Stimulated activated CD4-positive, alpha-beta T cell treated with anti-CD3 and anti-CD28 coated beads, Interleukin-15, amount 100 ng/mL, for 24 hours (primary cell): ENCODE measurements at places on chromosomes 13 and 19.

DNA sequence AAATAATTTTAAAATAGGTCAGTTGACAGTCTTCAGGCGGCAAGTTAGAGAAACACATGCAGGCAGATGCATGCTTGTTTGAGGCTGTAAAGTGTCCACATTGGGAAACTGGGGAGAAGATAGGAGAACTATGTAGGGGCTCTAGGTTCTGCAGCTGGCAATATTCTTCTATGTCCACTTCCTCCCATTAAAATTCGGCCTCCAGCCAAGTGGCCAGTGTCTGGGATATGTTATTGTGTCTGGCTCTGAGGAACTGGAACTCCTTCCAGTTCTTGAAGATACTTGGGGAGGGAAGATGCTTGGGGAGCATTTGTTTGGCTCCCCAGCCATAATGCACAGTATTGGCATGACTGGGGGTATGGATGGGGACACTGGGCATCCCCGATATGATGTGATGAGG, 20.9 kb upstream of the KLF2 start:
- DNase-seq = no peak

GRCh38 chr13:44106266-44107152, 226.8 kb downstream of the LACC1 start:
- DNase-seq = no peak

DNA sequence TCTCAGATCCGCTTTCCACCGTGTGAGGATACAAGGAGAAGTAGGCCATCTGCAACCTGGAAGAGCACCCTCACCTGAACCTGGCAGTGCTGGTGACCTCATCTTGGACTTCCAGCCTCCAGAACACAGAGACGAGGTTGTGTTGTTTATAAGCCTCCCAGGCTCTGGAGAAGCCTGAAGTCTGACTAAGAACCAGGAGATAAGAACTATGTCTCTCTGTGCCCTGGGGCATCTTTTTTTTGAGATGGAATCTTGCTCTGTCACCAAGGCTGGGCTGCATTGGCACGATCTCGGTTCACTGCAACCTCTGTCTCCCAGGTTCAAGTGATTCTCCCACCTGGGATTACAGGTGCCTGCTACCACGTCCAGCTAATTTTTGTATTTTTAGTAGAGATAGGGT, 14.5 kb downstream of the FCGBP start:
- DNase-seq = no peak

DNA sequence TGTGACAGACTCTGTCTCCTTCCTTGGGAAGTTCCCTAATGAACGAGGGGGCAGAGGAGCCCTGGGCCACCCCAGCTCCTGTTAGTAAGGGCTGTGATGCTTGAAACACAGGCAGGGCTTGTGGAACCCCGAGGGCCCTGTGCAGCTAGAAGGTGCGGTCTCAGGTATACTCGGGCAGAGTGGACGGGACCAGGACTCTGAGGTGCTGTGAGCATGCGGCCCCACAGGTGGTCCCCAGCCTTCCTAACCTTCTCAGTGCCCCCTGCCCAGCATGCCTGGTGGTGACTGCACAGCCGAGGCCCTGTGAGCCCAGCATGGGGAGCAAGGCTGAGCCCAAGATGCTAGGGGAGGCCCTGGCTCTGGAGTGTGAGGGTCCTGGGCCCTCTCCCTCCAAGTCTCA, 4.0 kb upstream of the SIGLEC8 start:
- no peak for DNase-seq

DNA sequence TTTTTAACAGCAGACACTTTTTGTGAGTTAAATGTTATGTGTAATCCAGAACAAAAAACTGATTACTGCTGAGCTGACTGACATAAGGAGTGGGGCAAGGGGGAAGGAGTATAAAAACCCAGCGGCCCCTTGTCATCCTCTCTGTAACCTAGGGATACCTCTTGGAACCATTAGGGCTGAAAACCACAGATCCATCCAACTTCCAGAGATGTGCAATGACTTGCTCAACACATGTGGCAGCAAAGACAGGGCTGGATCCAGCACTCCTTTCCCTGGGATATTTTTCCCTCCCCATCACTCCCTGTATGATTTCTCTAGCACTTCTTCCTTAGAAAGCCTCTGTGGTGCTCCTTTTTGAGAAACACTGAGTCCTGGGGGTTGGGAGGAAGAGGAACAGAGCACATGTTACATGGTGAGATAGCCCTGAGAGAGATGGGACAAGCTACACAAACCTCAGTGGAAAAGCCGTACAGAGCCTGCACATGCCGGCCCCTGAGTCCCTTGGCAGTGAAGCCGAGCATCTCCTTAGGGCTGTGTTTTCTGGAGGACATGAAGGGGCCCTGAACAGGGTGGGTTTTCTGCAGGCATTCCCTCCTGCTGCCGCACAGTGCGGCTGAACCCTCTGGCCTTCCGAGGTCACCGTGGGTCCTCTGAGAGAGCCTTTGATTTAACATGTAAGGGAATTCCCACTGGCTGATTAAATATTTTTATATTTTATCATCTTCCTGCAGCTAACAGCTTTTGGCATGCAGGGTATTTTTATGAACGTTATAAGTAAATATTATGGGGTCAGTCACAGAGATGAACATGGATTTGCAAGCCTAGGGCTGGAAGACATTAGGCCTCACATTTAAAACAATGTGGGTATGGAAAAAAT, 219.9 kb downstream of the COG6 start:
- DNase-seq = no peak

GRCh38 chr19:46484656-46485055, 11.0 kb downstream of the PNMA8B start:
- no peak for DNase-seq

- DNase-seq = peak; percentile 72
Observed at GRCh38 chr19:50794876-50795663, 4.9 kb downstream of the ACP4 start.

DNA sequence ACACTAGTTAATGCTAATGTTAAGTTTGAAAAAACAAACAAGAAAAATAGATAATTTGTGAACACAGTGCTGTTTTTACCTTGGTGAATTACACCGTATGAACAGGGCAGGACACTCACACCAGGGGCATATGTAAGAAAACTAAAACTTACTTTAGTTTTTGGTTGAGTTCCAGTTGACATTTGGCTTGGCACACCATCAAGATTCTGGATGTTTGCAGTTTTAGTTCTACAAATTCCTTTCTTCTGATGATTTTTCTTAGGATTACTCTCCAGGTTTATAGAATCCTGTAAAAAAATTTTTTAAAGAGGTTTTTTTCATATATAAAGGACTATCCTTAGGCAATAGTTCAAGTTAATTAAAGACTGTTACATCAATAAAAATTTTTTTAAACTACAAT, 238.5 kb upstream of the STARD13 start:
- DNase-seq = no peak

- DNase-seq = no peak
Observed at GRCh38 chr19:6528544-6529121, 2.2 kb upstream of the TNFSF9 start.

GRCh38 chr13:26914624-26915023, 154.0 kb upstream of the GPR12 start:
- peak; percentile 8 for DNase-seq

- DNase-seq = no peak
Observed at GRCh38 chr19:748274-748598, 2.7 kb upstream of the MISP start.

GRCh38 chr19:7254590-7254989, 39.6 kb downstream of the INSR start:
- DNase-seq = no peak

DNA sequence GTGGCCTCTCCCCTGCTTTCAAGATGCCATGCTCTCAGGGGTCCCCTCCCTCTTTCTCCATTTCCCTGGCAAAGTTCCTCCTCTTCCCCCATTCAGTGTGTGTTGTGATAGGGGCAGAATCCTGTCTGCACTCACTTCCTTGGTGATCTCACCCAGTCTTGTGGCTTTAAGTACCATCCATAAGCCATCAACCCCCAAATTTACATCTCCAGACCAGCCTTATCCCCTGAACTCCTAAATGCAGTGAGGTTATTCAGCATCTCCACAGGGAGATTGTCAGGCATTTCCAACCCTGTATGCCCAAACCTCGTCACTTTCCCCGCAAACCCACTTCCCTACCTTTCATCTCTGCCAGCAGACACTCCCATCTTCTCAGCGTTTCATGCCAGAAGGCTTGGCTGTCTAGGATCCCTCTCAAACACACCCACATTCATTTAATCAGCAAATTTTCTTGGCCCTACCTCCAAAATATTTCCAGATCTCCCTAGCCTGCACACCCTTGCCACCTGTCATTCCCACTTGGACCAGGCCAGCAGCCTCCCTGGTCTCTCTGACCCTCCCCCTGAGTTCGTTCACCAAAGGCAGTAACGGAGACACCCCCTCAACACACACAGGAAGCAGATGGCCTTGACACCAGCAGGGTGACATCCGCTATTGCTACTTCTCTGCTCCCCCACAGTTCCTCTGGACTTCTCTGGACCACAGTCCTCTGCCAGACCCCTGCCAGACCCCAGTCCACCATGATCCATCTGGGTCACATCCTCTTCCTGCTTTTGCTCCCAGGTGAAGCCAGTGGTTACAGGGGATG, at the start of gene HCST:
Gene HCST (plus strand): TSS at position 676 of the 808 bp plus-strand sequence. CDS start 65 bp downstream, at position 741.
- DNase-seq = peak; percentile 48

DNA sequence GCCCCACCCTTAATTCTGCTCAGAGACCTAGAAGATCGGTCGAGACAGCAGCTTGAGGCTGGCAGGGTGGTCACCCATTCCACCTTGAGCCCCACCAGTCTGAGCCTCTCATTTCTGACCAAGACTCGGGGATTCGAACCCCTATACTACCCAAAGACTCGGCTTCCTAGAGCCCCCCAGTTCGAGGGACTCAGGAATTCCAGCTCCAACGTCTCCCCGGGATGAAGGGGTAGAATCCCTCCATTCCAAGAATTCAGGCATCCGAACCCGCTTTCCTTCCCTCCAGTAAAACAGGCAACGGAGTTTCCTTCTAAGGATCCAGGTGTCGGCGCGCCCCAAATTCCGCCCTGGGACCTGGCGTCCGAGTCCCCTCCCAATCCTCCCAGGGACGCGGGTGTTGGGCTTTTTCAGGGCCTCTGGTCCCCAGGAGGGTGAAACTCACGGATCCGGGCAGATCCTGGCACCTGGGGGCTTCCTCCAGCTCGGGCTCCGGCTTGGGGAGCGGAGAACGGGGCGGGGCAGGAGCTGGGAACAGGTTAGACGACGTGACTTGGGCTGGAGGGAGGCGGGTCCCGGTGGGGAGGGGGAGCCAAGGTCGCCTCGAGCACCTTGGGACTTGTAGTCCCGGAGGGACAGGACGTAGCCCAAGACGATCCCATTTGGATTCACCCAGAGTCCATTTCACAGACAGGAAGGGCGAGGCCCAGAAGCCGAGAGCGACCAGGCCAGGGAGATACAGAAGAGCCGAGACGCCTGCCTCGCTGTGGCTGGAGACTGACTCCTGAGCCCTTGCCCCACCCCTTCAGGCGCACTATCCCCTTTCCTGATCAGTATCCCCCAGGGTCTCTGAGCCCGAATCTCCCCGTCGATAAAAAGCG, at the start of gene PPP1R13L:
Gene PPP1R13L (minus strand): TSS at position 513 of the 878 bp plus-strand sequence. CDS start 6,751 bp downstream, outside the sequence.
- peak; percentile 80 for DNase-seq

- peak; percentile 64 for DNase-seq
Observed at GRCh38 chr19:35045667-35046300, 4.3 kb downstream of the HPN start.
